ENCODE measurements at places on chromosomes 2 and 18.

- DNase-seq = no peak
Measured at GRCh38 chr2:191321861-191322662, 76.9 kb downstream of the MYO1B start.

DNA sequence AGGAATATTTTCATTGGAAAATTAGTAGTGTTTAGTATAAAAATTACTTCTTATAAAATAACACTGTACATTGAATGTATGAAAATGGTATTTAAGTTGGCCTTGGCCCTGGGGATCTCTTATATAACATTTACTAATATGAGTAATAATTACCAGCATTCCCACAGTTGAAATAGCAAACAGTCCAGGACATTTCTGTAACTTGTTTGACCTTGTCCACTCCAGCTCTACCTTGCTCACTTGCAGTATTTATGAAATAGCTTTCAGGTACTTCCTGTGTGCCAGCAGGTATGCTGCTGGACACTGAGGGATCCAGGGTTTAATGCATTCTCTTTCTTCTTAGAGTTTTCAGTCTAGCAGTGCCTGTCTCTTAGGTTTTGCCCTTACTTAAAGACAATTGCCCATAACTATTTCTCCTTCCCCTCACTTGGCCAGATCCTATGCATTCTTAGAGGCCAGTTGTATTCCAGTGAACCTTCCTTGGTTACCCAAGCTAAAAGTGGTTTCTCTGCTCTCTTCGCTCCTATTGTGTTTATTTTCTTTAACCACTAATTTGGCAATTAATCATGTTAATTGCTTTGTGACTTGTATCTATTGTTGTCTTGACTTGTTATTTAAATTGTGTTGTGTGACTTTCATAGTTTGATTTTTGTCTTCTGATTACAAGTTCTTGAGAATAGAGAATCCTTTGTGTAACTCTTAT is 25.9 kb downstream of the BABAM2 start:
- DNase-seq = no peak

DNA sequence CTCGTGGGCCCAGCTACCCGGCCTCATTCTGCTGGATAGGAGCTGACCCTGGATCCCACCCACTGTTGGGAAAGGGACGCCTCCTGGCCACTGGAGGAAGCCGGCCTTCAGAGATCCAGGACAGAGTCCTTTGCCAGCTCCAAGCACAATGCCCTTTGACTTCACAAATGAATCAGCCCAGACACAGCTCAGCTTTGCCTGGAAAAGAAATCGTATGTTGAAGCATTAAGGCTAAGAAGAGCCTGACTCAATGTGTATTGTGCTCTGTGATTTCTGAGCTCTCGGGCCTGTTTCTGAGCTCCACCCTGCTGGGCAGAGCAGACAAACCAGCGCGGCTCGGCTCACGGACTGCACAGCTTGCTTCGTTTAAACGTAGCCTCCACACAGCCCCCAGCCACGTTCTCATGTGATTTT is 162.9 kb upstream of the APCDD1 start:
- DNase-seq = no peak

DNA sequence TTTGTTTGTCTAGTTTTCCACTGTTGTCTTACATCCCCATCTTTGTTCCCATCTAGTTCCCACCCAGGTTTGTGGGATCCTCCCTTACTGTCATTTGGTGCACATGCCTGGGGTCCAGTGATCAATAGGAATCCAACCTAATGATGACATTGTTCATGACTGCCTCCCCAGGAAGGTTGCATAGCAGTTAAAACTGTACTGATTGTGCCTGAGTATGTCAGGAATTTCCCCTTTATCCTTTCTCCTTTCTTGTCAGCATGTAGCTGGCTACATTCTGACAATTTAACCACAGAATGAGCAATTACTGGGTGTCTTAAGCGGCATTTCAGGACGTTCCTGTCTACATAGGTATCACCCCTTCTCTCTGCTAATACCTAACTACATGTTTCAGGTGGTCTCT is 653.0 kb downstream of the CNTNAP5 start:
- DNase-seq = no peak

GRCh38 chr2:201854221-201854801 is 48.0 kb downstream of the CDK15 start:
- DNase-seq = no peak

DNA sequence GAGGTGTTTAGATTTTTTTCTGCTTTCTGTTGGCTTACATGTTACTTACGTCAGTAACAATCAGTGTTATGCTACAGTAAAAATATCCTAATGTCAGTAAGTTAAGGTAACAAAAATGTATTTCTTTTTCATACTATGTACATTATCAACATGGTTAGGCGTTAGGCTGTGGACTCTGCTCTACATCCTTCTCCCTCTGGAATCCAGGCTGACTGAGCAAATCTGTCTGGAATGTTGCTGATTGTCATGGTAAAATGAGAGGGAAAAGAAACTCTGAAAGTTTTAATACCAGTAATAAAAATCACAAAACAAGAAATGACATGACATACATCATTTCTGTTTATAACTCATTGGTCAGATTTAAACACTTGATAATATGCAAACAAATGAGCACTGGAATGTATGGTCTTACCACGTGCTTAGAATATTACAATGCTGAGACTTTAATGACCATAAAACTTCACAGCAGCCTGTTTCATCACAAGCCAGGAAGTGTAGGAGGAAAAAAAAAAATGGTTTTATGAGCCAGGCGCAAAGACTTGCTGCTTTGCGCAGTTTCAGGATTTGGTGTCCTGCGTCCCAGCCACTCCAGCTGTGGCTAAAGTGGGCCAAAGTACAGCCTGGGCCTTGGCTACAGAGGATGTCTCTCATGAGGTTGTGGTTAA is 252.4 kb downstream of the FSIP2 start:
- DNase-seq = no peak

GRCh38 chr18:9787036-9787435 is 78.9 kb downstream of the RAB31 start:
- DNase-seq = no peak

DNA sequence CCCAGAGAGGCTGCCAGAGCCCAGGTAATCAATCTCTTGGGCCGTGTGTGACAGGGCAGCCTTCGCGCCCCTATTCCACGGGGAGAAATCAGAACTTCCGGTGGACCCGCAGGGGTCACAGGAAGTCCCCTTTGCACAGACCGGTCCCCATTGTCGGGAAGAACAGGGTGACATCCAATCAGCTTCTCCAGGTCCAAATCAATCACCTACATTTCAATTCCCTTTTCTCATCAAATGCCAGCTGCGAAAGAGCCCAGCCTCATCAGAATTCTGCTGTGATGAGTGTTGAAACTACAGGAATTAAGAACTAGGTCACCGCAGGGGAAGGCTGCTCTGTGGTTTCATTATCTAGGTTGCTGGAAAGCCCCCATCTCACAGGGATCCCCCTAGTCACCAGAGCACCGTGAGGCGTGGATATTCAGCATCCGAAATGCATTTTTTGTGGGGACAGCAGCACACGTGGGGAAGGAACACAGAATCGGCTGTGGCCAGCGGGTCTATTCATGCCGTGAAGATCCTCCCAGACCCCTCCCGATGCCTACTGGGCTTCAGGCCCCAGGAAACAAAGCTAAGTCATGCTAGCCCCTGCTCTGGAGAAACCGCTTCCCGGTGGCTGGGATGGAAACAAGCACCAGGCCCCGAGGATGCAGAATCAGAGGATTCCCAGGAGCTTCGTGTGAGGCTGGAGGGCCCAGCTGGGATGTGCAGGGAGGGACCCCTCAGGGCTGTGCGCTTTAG is 193.7 kb upstream of the ID2 start:
- DNase-seq = peak; percentile 34

DNA sequence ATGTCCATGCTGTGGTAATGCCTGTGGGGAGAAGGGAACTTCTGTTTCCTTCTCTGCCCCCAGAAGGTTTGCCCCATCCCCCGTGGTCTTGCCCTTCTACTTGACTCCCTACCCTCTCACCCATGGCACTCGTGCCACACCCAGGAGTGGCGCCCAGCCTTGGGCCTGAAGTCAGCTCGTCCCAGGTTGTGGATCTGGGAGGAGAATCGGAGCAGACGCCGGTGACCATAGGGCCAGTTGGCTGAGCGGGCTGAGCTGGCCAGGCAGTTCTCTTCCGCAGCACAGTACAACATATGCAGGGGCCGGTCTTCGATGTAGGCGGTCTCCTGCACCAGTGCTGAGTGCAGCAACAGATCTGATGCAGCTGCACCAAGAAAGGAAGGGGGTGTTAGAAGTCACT is 4.7 kb downstream of the HTRA2 start:
- no peak for DNase-seq

GRCh38 chr2:199011908-199012307 is 445.8 kb downstream of the SATB2 start:
- DNase-seq = no peak

DNA sequence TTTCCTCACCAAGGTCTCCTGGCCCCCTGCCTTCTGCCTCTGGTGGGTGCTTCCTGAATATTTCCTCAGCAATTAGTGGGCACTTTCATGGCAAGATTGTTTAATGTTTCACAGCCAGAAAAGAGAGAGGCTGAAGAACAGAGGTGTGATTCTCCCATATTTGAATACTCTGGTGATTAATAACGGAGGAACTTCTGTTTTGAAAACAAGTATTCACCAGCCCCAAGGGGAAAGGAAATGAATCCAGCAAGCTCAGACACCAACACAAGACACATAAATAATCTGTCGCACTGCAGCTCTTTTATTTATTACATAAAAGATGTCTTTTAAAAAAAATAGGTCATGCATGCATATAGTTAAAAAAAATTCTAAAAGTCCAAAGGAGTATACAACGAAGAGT is 57.7 kb downstream of the MRPL35 start:
- DNase-seq = no peak

DNA sequence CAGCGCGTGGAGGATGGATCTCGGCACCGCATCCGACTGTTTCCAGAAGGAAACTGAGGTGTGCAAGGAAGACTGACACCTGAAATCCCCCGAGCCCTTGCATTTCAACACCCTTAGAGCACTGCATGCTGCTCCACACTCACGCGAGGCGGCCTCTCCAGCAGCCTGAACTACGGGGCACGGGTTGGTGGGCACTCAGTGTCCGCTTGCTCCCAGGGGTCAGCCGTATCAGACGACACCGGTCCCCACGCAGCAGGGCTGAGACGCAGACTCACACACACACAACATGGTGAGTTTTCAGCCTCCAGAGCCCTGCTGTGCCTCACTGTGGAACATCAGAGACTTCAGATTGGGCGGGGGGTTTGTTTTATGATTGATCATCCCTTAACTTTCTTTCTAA is 269.9 kb downstream of the TWIST2 start:
- no peak for DNase-seq

GRCh38 chr2:1745171-1746023 is 1.1 kb upstream of the PXDN start:
- no peak for DNase-seq

DNA sequence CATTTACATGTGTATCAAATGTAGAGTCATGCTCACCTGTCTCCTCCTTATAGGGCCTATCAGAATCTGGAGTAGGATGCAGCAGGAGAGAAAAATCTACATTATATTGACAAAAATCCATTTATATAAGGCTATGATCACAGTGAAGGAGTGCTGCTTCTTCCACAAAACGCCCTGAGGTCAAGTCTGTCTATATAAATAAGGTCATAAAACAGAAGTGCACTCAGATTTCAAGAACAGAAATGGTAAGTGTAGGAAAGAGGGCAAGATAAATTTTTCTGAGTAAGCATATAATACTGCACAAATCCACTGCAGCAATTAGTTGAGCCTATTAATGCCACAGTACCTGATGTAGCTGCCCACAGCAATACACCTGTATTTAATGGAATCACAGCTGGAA is 51.8 kb downstream of the COL5A2 start:
- DNase-seq = no peak

- DNase-seq = no peak
Measured at GRCh38 chr2:46564811-46565241, 85.5 kb downstream of the TMEM247 start.

DNA sequence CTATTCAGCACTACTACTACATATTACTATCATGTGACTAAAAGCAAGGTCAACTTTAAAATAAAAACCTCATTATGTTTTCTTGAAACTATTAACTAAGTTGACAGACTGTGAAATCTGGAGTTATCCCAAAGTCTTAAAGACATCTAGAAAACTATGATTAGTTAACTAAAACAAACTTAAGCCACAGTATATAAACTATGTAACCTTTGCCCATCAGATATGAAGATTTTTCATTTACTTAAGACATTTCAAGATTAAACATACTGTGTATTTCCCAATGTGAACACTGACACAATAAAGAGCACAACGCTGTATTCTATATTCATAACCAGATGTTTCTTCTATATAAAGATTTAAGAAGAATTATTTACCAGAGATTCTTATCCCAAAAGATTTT is 33.5 kb upstream of the CACNB4 start:
- no peak for DNase-seq

DNA sequence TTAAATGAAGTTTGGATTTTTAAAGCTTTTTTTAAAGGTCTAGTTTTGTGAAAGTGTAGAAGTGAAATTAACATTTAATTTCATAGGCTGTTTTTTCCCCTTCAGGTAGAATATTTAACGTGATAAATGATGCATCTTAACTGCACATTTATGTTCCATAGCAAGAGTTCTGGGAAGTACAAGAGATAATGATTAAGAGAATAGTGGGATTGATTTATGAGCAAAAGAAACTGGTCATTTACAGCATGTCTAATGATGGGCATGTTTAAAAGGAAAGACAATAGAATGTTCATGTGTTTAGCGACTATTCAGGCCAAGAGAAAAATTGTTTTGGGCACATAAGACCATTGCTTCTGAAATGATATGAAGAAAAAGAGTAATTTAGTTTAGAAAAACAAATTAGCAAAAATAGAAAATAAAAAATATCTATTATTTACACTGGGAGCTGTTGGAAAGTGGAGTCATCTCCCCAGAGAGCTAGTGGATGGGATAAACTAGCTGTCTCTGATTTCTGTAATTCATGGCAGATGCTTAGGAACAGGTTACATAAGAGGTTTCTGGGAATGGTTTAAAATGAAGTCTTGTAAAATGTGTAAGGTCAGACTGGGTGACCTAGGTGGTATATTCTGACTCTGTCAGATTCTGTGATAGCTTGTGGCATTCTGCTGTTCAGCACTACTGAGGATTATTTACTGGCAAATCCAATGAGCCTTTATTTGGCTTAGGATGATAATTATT is 60.7 kb downstream of the WDR7 start:
- no peak for DNase-seq

DNA sequence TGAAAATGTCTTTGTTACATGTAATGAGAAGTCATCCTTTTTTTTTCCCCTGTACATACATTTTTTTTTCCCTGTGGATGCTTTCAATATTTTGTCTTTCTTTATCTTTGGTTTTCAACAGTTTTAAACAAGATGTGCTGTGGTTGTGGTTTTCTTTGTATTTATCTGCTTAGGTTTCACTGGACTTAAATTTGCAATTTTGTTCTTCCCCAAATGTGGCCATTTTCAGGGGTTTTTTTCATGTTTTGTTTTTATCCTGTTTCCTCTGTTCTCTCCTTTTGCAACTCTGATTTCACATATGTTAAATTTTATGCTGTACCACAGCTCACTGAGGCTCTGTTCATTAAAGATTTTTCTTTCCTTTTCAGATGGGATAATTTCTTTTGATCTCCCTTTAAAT is 41.7 kb downstream of the GALNT1 start:
- DNase-seq = no peak

DNA sequence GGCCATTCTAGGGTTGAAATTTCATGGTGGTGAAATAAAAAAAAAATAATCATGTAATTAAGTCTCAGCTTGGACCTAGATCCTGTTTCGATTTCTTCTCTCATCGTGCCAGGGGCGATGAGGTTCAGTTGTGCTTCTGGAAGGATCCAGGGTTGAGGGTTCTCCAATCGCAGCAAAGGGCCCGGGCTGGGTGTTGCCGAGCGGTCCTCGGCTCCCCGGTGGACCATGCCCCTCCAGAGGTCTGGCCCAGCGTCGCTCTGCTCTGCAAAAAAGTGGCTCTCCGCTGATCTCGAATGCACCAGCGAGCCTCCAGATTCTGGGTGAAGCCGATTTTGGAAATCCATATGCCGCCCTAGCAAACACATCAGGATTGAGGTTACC is 39.0 kb downstream of the EN1 start:
- DNase-seq = no peak

Measured in stimulated activated CD4-positive, alpha-beta T cell treated with anti-CD3 and anti-CD28 coated beads, Interleukin-1b, Interleukin-23, amount 100 ng/mL, for 1 hour (primary cell).